ENCODE measurements at places on chromosomes 4 and X. TPM values are rescaled to one million over a fixed set of nuclear protein-coding genes. Genes with fewer than 3 reads are reported as not detected.

The PLK4 gene
- 34.8 TPM for total RNA-seq

- no peak for DNase-seq
Measured at GRCh38 chrX:119755981-119756533, 2.3 kb upstream of the SOWAHD start.

DNA sequence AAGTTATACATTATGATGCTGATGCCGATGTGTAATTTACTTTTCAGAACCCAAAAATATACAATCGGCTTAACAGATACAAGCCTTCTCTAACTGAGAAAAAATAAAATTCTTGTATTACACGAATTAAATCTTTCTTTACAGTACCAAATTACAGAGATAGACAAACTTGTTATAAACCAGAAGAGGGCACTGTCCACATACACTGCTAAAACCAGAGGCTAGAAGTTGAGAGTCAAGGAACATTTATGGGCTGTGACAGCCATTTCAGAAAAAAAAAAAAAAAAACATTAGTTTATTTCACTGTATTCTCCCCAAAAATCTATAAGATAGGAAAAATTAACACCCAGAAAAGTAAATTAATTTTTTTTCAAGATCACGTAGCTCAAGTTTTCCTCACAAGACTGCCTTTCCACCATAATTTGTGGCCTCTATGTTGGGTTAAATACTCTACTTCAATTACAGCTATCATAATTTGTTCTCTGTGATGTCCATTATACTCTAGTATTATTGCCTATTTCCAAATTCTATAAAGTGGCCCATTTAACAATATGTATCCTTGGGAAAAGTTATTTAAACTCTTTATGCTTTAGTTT is 12.0 kb downstream of the EREG start:
- no peak for DNase-seq

The EDA2R gene
- not detected for total RNA-seq

DNA sequence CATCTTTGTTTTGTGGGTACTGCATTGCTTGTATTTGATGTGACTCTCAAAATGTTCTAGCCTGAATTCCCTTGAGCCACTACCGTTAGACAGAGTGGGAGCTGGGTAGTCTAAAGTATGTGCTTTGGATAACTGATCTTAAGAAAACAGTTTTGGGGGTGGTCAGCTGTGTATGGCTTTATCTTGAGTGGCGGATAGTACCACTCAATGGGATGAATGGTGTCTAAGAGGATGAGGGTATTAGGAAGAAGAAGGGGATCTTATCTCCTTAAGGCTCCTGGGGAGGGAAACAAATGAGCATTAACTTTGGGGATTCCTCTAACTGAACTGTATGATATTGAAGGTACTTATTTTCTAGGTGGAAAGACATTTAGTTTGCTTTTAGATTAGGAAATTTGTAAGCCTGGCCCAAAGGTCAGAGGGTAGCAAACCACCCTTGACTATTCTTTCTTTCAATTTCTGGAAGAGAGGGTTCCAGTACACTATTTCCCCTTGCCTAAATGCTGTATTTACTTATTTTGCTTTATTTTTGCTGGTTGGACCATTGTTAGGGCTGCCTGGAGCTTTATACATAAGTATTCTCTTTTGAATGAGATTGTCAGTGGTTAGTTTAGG is 11.3 kb downstream of the BMP2K start:
- no peak for DNase-seq

- peak; percentile 13 for DNase-seq
Measured at GRCh38 chrX:13750204-13750603, 15.7 kb downstream of the OFD1 start.

GRCh38 chr4:28062562-28062961 is 1201.9 kb downstream of the STIM2 start:
- DNase-seq = no peak

DNA sequence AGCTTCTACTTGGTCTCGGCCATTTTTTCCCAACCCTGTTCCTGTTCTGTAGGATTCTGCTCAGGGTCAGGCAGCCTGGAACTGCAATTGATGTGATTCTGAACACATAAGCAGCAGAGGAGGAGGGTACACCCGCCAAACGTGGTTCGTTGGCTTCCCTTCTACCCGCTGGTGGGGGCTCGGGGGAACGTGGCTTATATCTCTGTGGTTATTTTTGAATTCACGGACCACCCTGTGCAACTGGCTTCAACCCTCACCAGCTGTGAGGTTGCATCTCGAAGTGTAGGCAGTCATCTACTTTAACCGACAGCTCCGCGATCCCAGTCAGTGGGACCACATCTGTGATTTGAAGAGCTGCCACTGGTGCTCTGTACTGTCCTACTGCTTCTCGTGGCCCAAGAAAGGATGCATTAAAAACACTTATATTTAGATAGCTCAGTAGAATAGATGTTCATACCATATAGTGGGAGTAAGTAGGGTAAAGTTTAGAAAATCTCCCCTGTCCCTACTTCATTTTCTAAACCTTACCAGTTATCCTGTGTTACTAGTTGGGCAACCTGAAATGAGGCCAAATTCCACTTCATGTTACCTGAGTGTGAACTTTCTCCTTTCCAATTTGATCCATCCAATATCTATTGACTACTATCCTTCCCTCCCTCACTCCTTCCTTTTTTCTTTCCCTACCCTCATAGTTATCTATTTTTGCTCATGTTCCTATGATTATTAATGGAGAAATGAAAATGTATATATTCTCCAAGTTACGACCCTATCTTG is 80.4 kb upstream of the BCOR start:
- no peak for DNase-seq

The TSR2 gene
- total RNA-seq = 27.9 TPM

GRCh38 chr4:52659722-52660261 is 691 bp upstream of the USP46 start:
- DNase-seq = no peak

The CSN1S1 gene
- total RNA-seq = not detected

The TMPRSS11B gene
- not detected for total RNA-seq

DNA sequence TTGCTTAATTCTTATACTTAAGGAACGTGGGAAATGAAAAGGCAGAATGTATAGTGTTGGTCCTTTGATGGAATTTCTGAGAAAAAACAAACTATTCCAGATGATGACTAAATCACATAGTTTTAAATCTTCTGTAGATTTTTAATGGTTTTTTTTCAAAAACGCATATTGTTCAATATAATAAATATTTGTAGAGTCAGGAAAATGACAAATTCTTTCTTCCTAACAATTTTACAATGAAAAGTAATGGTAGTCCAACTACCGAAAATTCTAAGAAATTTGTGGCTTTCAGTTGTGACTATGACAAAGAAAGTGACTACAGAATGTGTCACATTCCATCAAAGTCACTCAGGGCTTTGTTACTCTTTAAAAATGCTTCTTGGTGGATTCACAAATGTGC is 164.8 kb upstream of the PITX2 start:
- DNase-seq = no peak

The PDZD11 gene
- total RNA-seq = 29.6 TPM

DNA sequence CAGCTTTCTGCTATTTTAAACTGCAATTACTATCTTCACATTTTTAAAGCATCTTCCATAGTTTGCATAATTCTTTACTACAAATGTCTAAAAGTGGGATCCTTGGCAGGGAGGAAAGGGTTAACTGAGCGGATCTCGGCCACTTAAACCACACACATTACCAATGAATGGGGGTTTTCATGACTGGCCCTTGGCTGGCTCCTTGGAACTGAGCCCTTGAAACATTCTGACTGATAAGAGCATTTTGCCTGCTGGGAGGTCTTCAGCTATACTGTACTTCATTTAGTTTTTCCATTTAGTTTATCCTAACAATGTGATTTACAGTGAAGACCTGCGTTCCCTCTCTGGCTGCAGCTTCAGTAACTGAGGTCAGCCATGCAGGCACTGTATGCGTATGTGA is 31.7 kb upstream of the MFAP3L start:
- DNase-seq = no peak

GRCh38 chr4:127196655-127197352 is 436.0 kb upstream of the INTU start:
- DNase-seq = no peak

DNA sequence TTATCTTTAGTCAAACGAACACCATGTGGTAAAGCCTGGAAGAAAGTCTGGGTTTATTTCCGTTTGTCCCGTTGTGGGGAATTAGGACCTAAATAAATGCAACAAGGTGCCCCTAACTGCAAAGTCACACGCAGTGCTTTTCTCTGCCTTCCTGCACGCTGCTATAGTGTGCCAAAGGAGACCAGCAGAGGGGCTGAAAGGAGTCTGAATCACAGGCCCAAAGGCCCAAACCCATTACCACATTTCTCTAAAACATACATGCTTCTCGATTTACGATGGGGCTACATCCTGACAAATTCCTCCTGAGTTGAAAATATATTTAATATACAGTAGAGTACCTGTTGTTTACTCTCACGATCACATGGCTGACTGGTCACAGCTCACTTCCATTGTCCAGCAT is 4.5 kb downstream of the VEGFC start:
- no peak for DNase-seq

The JAKMIP1 gene
- not detected for total RNA-seq

DNA sequence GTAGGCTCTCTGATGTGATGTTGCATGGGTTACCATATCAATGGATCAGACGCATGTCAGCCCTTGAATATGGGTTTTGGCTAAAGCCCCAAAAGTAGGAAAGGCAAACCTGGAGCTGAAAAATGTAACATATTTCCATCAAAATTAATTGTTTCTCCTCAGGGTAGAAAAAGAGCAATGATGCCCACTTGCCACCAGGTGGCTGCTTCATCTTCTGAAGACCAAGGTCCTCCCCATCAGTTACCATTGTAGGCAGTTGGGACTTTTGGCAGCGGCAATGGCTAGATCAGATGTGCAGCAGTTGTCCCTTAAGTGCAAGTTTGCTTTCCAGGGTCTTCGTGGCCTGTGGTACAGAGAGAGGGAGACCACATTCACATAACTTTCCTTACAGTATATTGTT is 118.2 kb downstream of the NAF1 start:
- peak; percentile 34 for DNase-seq

DNA sequence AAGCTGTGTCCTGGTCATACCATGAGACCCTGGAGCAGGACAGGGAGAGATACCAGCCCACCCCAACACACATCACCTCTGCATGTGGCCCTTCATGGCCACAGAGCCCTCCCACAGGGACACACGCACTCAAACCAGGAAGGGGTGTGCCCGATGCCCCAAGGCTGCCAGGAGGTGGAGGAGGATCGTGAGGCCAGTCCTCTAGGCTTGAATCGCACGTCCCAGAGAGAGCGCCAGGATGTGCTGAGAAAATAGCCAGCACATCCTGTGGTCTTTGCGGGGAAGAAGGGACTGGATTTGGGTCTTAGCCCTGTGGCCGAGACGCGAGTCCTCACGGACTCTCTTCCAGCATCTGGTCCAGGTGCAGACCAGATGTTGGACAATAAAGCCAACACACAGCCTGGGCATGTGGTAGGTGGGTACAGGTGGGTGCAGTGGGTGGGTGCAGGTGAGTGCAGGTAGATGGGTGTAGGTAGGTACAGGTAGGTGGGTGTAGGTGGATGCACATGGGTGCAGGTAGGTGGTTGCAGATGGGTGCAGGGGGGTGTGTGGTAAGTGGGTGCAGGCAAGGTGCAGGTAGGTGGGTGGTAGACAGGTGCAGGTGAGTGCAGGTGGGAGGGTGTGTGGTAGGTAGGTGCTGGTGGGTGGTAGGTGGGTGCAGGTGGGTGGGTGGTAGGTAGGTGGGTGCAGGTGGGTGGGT is 94.3 kb upstream of the AFAP1 start:
- DNase-seq = no peak

GRCh38 chr4:112855058-112855457 is 194.4 kb upstream of the ANK2 start:
- no peak for DNase-seq

The FBXL5 gene
- total RNA-seq = 20.6 TPM
